ENCODE measurements at places on chromosomes 12 and 14. TPM values are rescaled to one million over a fixed set of nuclear protein-coding genes. Genes with fewer than 3 reads are reported as not detected.

The RNASE9 gene
- not detected for total RNA-seq

The VIPAS39 gene
- 35.1 TPM for total RNA-seq

The CISTR gene
- not detected for total RNA-seq

The ARMH4 gene
- 131 TPM for total RNA-seq

The TOMM20L gene
- total RNA-seq, result not detected

The NKX2-8 gene
- total RNA-seq, result not detected

The SIX4 gene
- total RNA-seq, result 0.31 TPM

The IFI27 gene
- 8.8 TPM for total RNA-seq

The SCFD1 gene
- total RNA-seq, result 228 TPM

The CLEC7A gene
- 0.31 TPM for total RNA-seq

The MON2 gene
- 172 TPM for total RNA-seq

The PTPRR gene
- 18.5 TPM for total RNA-seq

The OR6C74 gene
- total RNA-seq, result not detected

The SMCO2 gene
- 2.2 TPM for total RNA-seq

Measured in parietal lobe (tissue), 2 donors.